Spinal cord (tissue), 10 donors: ENCODE measurements at places on chromosomes 2 and 18. TPM values are rescaled to one million over a fixed set of nuclear protein-coding genes. Genes with fewer than 3 reads are reported as not detected.

Gene SLC5A7
- total RNA-seq, result 40.3 TPM

Gene RAMP1
- total RNA-seq, result 115 TPM

Gene REG1A
- not detected for total RNA-seq

Gene CCDC141
- total RNA-seq, result 4.4 TPM

Gene FOXI3
- total RNA-seq, result 0.10 TPM

Gene CENPA
- total RNA-seq, result 2.8 TPM

Gene SS18
- total RNA-seq, result 92.0 TPM

DNA sequence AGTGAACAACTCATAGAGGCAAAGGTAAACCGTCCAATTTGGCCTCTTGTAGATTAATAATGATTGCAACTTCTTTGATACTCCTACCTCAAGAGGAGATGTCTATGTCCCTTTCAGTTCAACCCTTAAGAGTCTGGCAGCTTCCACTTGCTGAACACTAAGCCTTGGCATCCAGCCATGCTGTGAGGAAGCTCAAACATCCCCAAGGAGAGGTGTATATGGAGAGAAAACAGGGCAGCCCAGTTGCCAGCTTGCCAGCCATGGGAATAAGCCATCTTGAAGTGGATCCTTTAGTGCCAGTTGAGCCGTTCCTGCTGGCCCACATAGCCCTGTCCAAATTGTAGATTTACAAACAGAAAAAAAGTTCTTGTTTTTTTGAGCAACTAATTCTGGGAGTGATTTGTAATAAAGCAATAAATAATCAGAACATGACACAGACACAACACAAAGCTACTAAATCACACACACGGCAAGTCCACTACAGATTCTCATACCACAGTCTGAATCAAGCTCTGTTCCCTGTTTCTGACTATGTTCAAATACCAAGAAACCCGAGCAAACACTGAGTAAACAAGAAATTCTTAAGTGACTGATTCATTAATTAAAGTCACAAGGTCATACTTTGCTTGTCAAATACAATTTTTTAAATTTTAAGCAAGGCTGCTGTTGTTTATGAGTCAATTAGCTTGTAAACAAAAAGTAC lies 96.1 kb downstream of the PID1 start:
- DNase-seq, result no peak

DNA sequence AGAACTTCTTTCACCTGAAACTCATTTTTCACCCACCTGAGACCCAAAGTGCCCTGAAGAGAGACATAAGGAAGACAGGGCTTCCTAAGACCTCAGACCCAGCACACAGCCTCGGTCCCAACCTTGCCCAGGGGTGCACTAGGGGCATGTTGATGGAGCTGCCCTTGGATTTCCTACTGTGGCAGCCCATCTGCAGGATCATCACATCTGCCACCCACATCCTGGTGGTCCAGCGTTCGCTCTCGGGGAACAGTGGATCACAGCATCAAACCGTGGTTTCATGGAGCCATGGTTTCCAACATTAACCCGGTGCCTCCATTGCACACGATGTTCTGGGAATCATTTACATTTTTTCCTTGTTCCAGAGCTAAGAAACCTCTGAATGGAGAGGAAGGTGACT lies 186.4 kb downstream of the TFCP2L1 start:
- no peak for DNase-seq

DNA sequence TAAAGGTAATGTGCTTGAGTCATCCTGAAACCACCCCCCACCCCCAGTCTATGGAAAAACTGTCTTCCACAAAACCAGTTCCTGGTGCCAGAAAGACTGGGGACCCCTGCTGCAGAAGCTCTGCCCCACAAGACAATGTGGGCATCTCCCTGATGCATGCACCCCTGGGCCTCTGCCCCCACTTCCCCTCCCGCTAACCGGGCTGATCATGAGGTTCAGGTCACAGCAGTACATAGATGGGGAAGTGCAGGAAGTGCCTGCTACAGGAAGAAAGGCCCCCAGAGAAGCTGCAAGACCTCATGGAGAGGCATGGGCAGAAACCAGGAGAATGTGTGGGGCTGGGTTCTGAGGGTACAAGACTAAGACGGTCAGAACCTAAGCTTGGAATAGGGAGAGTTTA lies 243.4 kb upstream of the ID2 start:
- no peak for DNase-seq

GRCh38 chr2:32627441-32627813 lies 423 bp upstream of the TTC27 start:
- DNase-seq, result no peak

DNA sequence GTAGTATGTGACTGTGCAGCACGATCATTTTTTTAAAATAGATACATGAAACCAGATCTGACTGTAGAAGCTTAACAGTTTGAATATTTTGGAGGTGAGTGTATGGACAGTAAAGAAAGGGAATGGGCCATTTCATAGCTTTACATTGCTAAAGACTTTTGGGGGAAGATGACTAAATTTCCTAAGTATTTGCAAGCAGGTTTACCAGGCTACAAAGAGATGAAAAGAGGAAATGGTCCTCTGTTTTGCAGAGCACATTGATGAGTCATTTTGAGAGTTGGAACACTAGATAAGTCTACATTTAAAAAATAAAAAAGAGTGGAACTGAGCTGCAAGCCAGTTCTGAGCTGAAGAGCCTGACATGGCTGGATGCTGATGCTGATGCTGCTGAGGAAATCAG lies 115.7 kb upstream of the LRATD1 start:
- DNase-seq, result no peak
